ENCODE measurements at places on chromosomes 2 and 18.

- no peak overlapping the region for H3K27ac ChIP-seq
- no peak for DNase-seq
- H3K36me3 ChIP-seq: no peaks in the 10 kb centered on the region
- H3K27me3 ChIP-seq: no peaks in the 10 kb centered on the region
Observed at GRCh38 chr18:23631746-23632145, 31.0 kb downstream of the ANKRD29 start.

DNA sequence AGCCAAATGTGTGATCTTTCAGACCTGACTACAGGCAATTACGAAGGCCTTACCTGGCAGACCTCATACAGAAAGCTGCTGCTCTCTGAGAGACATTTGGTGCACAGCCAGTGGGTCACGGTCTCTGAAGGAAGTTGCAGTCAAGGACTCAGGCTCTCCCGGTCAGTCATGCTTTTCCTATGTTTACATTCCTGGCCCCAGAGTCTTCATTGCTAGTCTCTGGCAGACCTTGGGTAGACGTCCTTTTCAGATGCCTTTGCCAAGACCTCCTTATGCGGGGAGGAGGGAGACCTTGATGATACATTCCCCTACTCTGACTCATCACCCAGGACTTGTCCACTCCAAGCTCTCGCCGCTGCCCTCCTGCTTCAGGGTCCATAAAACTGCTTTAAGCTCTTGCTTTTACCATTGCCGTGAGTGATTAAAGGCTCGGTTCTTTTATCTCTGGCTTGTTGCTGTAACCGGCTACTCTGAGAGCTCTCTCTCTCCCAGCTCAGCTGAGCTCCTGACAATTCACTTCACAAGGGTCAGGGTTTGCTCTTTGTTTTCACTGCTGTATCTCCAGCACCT, 62.0 kb upstream of the SLC35F5 start:
- H3K4me1 ChIP-seq: no peaks in the 10 kb centered on the region
- H3K27me3 ChIP-seq: no peaks in the 10 kb centered on the region
- DNase-seq: no peak

DNA sequence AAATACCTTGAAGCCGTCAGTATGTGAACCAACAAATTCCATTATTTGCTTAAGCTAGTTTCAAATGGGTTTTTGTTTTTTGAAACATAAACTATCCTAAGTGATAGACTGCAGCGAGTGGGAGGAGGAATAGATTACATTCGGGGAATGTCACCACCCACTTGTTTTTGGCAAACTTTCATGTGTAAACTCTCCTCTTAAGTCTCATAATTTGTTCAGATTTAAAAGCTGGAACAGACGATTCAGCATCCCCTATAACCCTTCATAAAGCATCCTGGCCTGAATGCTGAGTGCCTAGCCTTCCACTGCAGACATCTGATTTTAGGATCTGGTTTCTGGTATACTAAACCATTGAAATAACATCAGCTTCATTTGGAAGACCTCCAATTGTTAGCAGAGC, 51.0 kb downstream of the CPO start:
- no peak for DNase-seq
- no peaks in the 10 kb centered on the region for H3K27me3 ChIP-seq
- H3K27ac ChIP-seq: no peak overlapping the region
- H3K4me3 ChIP-seq: no peak overlapping the region
- no peaks in the 10 kb centered on the region for H3K36me3 ChIP-seq

GRCh38 chr2:150646746-150647145, 159.3 kb upstream of the RND3 start:
- no peak overlapping the region for H3K4me3 ChIP-seq
- no peak overlapping the region for H3K27ac ChIP-seq
- no peaks in the 10 kb centered on the region for H3K36me3 ChIP-seq
- no peaks in the 10 kb centered on the region for H3K27me3 ChIP-seq

GRCh38 chr2:48779019-48779716, 23.6 kb upstream of the LHCGR start:
- H3K27ac ChIP-seq: no peak overlapping the region
- DNase-seq: no peak
- no peaks in the 10 kb centered on the region for H3K36me3 ChIP-seq
- no peaks in the 10 kb centered on the region for H3K4me1 ChIP-seq
- H3K4me3 ChIP-seq: no peak overlapping the region

DNA sequence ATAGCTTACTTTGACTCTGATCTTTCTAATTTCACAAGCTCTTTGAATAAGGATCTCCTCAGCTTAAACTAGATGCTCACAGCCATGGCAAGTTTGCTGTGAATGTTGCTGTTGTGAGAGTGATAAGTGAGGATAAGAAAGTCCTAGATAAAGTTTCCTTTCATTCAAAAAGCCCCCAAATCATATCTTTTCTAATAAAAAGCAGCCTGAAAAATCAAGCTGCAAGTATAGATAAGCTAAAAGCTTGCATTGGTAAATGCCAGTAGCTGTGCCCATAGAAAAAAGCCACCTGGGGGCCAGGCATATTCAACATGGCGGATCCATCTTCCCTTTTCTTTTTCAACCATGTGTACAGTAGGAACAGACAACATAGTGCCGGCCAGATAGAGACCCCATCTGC, 4.3 kb downstream of the NLRC4 start:
- H3K27me3 ChIP-seq: no peaks in the 10 kb centered on the region
- DNase-seq: no peak
- no peak overlapping the region for H3K27ac ChIP-seq
- no peaks in the 10 kb centered on the region for H3K4me1 ChIP-seq

- no peaks in the 10 kb centered on the region for H3K4me1 ChIP-seq
- no peaks in the 10 kb centered on the region for H3K36me3 ChIP-seq
- H3K27me3 ChIP-seq: no peaks in the 10 kb centered on the region
- DNase-seq: no peak
- no peak overlapping the region for H3K4me3 ChIP-seq
- H3K27ac ChIP-seq: no peak overlapping the region
Observed at GRCh38 chr2:85251070-85251616, 76.6 kb downstream of the TGOLN2 start.

GRCh38 chr2:218855305-218856166, 4.1 kb upstream of the WNT6 start:
- no peaks in the 10 kb centered on the region for H3K27me3 ChIP-seq
- no peak overlapping the region for H3K4me3 ChIP-seq
- no peak overlapping the region for H3K27ac ChIP-seq
- no peaks in the 10 kb centered on the region for H3K36me3 ChIP-seq
- no peaks in the 10 kb centered on the region for H3K4me1 ChIP-seq

DNA sequence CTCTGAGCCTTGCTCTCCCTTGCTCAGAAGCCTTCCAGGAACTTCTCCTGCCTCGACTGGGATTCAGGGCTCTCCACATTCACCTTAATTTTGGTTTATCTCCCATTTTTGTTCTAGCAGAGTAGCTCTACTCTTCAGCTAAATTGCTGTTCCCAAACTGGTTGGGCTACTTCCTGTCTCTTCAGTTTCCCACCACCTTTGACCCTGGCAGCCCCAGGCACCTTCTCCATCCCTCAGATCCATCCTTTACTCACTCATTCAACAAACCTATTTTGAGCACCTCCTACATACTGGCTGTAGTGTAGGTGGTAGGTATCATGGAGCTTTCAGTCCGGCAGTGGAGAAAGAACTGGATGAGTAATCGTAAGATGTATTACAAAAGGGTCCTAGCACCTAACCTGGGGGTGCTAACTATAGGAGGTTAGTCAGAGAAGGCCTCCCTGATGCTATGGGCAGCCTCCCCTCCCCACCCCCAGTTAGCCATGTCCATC, 26.3 kb downstream of the MERTK start:
- H3K27me3 ChIP-seq: no peaks in the 10 kb centered on the region
- H3K27ac ChIP-seq: no peak overlapping the region
- no peaks in the 10 kb centered on the region for H3K4me1 ChIP-seq
- no peak for DNase-seq

- DNase-seq: no peak
- H3K27ac ChIP-seq: peak overlapping the region; percentile 28
- no peak overlapping the region for H3K4me3 ChIP-seq
- peaks cover 3% of the 10 kb centered on the region for H3K4me1 ChIP-seq
- H3K27me3 ChIP-seq: no peaks in the 10 kb centered on the region
Observed at GRCh38 chr18:21004726-21005125, 106.9 kb downstream of the ROCK1 start.

DNA sequence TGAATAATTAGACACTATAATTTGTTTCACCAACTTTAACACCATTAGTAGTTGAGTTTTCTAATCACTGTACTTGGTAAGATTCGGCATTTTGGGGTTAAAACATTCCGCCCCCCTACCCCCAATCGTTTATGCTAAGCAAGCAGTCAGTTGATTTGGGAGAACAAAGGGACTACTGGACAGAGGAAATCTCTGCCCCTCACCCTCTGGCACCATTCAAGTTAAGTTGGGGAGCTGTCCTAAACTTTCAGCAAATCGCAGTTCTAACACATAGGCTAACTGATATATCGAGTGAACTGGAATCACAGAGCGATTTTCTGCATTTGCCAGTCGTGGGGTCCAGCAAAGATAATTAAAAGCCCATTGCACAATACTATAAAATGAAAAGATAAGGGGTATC, 5.6 kb downstream of the KLF7 start:
- H3K27me3 ChIP-seq: no peaks in the 10 kb centered on the region
- H3K36me3 ChIP-seq: no peaks in the 10 kb centered on the region
- no peak overlapping the region for H3K27ac ChIP-seq

- no peak for DNase-seq
- no peak overlapping the region for H3K27ac ChIP-seq
- no peak overlapping the region for H3K4me3 ChIP-seq
Observed at GRCh38 chr18:54557958-54558357, 33.1 kb upstream of the DYNAP start.

- no peak overlapping the region for H3K27ac ChIP-seq
- no peak overlapping the region for H3K4me3 ChIP-seq
- no peaks in the 10 kb centered on the region for H3K27me3 ChIP-seq
- no peak for DNase-seq
- no peaks in the 10 kb centered on the region for H3K36me3 ChIP-seq
Observed at GRCh38 chr18:1048032-1048431, 143.4 kb downstream of the ADCYAP1 start.

DNA sequence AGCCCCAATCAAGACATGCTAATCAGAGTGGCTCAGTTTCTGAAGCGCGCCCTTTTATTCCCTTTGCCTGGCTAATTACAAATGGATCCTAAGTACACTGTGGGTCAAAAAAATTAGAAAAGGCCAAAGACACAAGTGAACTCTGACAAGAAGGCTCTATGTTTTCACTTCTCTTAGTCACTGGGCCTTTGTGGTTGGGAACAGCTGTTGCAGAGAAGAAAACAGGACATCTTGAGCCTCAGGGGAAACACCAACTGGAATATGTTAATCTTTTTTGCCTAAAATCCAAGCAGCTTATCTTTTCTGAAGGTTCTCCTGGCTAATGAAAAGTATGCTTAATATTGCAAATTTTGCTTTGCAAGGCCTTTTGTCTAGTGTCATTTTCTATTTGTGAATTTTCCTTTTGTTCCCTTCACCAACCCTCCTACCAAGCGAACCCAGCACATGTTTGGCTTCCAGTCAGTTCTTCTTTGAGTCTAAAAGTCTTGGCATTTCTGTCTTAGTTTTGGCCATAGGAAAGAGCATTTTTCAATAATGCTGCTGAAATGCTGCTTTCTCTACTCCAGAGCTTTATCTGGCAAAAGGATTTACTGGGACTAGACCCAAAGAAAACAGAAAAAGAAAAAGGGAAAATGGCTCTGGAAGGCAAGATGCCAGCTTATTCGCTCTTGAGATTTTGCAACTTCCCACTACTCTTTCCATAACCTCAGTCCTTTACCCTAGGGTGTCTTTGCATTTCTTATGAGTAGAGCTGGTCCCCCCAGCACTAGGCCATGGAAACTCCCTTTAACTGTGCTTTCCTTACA, 440.2 kb upstream of the ST6GAL2 start:
- H3K27ac ChIP-seq: peak overlapping the region; percentile 88
- no peaks in the 10 kb centered on the region for H3K36me3 ChIP-seq
- no peak for DNase-seq

DNA sequence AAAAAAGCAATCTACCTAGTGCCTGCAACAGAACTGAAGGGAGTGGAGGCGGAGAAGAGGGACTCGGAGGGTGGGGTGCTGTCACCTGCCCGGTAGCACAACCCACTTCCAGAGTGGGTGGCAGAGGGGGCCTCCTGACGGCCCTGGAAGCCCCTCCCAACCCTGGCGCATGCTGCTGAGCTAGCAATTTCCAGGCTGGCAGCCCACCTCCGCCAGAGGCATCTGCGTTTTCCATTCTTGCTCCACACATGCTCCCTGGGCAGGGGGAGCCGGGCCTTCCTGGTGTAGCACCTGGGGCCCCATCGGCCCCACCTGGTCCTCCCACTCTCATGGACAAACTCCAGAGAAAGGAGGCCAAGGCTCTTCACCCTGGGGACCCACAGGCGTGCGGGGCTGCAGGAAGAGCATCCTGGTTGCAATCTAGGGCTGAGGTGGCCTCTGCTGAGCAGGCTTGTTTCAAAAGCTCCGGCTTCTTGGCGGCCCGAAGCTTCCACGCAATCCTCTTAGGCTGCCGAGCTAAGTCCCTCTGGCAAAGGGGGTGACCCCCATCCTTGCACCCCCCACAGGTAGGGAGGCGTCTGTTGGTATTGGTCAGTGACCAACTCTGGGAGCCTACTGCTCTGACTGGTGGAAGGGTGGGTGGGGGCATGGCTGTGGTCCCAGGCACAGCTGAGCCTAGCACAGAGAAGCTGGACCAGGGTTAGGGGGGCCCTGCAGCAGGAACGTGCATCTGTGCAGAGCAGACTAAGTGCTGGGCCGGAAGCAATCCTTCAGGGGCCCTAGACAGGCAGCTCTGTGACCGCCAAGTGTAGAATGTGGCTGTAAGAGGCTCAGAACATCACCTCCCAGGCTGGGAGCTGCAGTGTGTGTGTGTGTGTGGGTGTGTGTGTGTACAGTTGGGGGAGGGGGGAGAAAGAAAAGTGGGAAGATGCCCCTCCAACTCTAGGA, 2.6 kb downstream of the HS6ST1 start:
- H3K4me3 ChIP-seq: no peak overlapping the region
- H3K36me3 ChIP-seq: no peaks in the 10 kb centered on the region
- DNase-seq: no peak
- H3K27ac ChIP-seq: no peak overlapping the region

DNA sequence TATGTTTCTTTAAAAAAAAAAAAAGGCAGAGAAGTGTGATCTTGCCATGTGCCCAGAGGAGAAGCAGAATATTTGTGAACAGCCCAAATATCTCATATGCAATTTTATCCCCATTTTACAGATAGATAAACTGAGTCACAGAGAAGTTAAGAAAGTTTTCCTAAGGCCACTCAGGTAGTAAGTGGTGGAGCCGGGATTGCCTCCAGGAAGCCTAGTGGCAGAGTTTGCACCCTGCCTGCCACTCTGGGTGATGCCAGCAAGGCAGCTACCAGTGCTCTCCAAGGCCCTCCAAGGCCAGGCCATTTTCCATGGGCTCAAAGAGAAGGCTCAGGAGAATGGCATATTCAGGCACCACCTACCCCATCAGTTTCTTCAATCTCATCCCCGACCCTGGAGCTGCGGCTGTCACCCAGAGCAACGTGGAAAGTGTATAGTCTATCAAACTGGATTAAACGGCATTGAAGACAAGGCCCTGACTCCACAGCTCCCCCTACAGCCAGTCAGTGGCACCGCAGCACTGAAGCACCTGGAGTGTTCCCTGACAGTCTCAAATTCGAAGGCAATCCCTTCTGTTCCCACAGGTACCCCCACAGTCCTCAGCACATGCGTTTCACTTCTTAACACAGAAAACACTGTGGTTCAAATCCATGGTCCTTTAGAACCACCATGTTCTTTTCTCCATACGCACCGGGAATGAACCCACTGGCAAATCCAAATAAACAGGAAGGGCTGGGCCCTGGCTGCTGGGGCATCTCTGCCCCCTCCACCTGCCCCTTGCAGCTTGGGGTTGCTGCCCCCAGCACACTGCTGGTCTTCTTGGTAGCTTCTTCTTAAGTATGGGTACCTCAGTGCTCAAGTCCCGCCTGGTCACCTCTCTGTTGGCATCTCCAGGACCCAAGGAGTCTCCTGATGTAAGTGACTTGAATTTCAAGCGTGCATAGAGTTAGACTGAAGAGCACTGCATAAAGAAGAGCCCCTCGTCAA, 175.3 kb downstream of the INHBB start:
- no peak for DNase-seq
- no peaks in the 10 kb centered on the region for H3K27me3 ChIP-seq
- H3K4me1 ChIP-seq: no peaks in the 10 kb centered on the region
- no peak overlapping the region for H3K4me3 ChIP-seq
- no peaks in the 10 kb centered on the region for H3K36me3 ChIP-seq

Data from aorta (tissue), 5 donors.